HL-60 (cell line): ENCODE measurements at places on chromosomes 12 and 14.

DNA sequence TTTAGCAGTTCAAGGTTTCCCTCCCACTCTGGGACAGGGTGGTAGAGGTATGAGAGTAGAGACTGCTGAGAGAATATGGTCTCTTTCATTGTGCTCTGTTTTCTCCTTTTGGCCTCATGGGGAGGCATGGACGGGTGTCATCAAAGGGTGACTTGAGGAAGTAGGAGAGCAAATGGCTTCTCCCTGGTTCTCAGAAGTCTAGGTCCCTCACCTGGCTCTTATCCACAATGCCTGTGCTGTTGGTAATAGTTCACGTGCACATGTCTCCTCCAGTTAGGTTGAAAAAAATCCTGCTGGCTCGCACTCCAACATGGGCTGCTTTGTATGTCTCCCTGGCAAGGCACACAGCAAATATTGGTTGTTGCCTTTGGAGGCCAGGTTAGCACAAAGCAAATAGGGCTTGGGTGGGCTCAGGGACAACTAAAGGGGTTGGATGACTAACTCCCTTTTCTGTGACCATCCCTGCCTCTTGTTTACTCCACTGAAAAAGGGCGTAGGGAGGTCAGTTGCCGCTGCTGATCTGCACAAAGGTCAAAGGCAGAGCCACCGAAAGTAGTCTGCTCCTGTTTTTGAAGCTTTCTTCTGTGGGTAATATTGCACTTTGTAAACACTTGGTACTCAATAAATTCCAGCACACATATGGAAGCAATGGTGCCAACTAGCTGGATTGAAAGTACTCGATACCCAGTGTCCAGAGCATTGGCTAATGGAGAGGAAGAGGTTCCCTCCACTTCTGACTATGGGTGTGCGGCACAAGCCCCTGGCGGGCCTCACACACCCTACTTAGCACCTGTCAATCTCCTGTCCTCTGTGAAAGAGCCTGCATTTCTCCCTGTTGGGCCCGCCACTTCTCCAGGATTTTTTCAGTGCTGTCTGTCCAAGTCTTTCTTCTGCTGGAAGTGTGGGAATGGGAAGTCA, 121.8 kb downstream of the SLC38A6 start:
- peak; percentile 31 for DNase-seq

GRCh38 chr12:10153271-10154144, 18.4 kb downstream of the OLR1 start:
- DNase-seq, result peak; percentile 64

GRCh38 chr14:93943930-93944329, 16.8 kb downstream of the FAM181A start:
- no peak for DNase-seq

DNA sequence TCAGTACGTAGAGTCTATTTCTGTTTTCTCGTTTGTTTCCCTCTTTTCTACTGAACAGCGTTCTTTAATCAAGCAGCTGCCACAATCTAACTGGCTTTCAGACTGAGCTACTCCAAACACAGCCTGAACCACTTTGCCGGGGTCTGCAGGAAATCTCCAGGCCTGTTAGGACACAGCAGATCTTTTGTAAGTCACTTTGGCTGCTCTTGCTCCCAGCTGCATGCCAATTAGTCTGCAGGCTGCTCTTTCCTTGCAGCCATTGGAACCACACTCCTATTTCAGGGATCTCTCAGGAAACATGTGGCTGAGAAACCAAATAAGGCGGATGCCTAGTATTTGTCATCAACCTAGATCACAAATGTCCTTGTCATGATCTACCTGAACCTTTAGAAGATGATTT, 73.6 kb downstream of the TMTC1 start:
- DNase-seq, result no peak

GRCh38 chr12:113611652-113612051, 140.0 kb upstream of the LHX5 start:
- DNase-seq, result no peak

GRCh38 chr14:73834261-73834625, 17.4 kb upstream of the PTGR2 start:
- DNase-seq, result no peak

GRCh38 chr12:124130691-124131591, 157.9 kb downstream of the ZNF664 start:
- no peak for DNase-seq

DNA sequence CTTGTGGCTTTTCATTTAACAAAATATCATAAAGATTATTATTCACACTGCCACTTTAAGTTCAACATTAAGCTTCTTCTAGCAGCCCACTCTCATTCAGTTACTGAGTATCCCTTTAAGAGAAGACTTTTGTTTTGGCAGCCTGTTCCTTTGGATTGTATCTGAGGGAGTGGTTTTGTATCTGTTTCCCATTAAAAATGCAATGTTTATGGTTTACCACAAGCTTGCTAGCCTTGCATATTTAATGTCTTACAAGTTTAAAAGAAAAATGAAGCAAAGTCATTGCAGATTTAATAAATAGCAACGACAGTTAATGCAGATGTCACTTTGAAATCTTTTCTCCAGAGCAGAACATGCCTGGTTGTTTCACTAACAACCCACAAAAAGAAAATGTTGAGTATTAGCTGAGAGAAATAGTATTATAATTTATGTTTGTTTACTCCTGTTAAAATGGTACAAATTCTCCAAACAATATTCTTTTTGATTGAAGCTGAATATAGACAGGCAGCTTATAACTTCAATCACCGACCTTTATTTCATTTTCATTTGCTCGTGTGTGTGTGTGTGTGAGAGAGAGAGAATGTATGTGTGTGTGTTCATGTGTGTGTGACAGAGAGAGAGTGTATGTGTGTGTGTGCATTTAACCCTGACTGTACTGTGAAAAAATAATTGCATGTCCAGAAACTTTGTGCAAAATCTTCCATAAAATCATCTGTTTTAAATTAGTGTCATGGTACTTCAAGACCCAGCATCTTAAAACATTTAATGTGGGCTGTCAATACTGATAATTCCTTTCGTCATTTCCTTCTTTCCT, 1.8 kb downstream of the DCN start:
- DNase-seq, result no peak

DNA sequence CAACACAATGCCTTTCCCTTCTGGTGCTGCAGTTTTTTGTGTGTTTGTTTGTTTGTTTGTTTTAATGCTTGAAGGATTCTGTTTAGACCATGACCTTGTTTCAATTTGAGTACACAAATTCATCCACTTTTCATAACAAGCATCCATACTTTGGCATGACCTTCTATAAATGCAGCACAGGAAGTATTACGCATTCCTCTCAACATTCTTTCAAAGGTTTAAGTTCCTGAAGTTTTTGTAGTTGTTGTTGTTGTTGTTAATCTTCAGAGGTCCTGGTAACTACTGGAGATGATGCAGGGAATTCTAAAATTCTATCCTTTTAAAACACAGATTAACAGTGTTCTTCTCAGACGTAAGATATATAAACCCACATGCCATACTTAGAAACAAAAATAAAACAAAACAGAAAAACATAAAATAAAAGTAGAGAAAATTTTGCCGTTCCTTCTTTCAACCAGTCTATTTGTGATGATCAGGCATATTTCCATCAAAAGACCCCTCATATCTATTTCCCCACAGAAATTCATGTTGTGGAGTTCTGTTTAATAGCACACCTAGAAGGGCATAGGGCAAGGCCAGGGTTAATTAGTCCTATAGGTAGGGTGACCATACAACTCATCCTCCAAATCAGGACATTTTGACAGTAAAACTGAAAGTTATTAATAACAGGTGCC, 529.9 kb downstream of the NOVA1 start:
- no peak for DNase-seq

DNA sequence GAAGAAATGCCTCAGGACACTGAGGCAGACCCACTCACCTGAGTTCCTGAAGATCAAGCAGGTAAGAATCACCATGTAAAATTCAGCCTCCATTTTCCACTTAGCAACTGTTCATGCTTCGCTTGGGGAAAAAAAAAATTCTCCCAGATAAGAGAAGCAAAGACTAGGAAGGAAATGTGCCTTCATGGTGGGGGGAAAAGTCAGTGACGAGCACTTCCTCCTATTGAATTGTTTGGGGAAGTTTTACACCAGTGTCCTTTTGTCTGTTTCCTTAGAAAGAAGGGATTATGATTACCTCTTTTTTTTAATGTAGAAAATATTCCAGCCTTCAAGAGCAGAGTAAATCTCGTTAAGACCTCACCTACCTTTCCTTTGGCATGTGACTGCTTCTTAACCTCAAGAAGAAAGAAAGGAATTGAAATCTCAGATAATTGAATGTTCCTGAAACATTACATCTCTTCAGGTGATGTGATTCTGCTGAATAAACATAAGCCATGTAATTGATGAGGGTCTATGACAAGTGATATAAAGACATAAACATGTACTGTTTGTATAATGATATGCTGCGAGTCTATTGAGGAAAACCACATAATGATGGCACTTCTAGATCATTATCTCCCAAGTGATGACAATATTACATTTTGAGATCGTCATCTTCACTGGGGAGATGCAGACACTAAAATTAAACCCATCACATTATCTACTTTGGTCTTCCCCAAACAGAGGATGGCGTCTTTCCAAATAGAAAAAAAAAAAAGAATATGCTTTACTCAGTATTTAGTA, at the start of gene PTPRB:
PTPRB (minus strand) TSS at position 127 of the 783 bp plus-strand sequence; CDS start at position 93, 34 bp downstream.
- no peak for DNase-seq

DNA sequence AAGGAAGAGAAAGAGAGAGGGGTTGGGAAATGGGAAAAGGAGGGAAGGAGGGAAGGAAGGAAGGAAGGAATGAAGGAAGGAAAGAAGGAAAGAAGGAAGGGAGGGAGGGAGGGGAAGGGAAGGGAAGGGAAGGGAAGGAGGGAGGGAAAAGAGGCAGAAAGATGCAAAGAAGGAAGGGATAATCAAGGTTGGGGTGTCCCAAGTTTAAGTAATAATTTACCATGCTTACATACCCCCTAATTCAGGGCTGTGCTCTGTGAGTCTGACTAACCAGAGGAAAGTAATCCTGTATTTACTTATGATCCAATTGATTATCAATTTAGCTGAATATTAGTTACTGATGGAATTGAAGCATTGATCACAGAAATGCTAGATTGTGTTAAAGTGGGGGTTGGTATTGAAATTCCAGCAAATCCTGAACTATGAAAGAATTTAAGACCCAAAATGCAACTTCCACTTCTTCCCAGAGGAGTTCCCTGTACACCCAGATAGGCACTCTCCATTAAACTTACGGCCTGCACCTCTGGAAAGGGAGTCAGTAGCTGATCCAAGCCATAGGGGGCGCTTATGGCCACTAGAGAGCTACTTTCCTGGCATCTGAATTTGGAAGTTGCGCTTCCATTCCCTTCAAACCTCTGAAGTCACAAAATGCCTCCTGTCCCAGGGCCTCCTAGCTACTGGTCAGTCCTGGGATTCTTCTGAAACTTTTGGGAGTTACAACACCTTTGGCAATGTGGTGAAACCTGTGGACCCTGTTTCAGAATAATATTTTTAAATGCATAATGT, 162.7 kb upstream of the PWP1 start:
- DNase-seq, result no peak

- no peak for DNase-seq
These were observed 13.1 kb upstream of the DAAM1 start for GRCh38 chr14:59175404-59175803.

GRCh38 chr12:83016991-83017390, 330.3 kb downstream of the TMTC2 start:
- DNase-seq, result no peak
